ENCODE measurements at places on chromosomes 4 and X. TPM values are rescaled to one million over a fixed set of nuclear protein-coding genes. Genes with fewer than 3 reads are reported as not detected.

DRD5 gene
- not detected for total RNA-seq

TMPRSS11E gene
- not detected for total RNA-seq

IL13RA1 gene
- 1.9 TPM for total RNA-seq

ATP11C gene
- total RNA-seq: 11.5 TPM

FAAH2 gene
- 12.1 TPM for total RNA-seq

GUCY2F gene
- total RNA-seq: not detected

DNA sequence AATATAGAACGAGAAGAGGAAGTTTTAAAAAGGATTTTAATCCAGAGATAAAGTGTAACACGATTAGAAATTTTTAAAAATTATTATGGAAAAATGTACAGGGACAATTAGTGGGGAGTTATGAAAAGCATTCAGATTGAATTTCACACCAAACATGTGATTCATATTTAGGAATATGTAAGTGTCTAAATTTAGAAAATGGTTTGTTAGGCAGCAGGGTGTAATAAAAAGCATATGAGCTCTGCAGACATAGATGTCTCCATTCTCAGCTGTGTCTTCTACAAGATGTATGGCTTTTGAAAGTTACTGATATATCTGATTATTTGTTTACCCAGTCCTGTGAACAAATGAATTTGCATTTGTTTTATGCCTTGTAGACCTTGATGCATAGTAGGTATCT is 638.9 kb upstream of the AGA start:
- no peaks in the 10 kb centered on the region for H3K4me1 ChIP-seq
- DNase-seq: no peak
- no peaks in the 10 kb centered on the region for H3K27me3 ChIP-seq
- H3K27ac ChIP-seq: no peak overlapping the region
- H3K4me3 ChIP-seq: no peak overlapping the region

DNA sequence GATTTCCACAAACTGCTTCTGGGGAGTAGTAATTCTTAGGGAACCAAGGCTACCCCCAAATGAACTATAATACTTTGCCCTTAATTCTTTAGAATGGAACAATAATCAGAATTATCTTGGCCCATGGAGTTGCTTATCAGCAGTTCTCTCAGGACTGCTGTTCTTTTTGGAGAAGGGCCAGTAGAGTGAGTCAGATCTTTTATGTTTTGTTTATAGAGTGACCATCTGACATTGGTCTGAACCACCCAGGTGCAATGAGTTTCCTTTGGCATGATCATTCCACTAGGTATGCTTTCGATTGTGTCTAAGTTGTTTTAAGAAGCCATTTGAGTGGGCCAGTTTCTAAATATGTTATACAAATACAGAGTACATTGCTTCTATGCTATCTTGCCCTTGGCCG is 31.8 kb downstream of the PRRG1 start:
- H3K4me1 ChIP-seq: no peaks in the 10 kb centered on the region
- DNase-seq: no peak
- no peaks in the 10 kb centered on the region for H3K27me3 ChIP-seq
- no peaks in the 10 kb centered on the region for H3K36me3 ChIP-seq
- no peak overlapping the region for H3K27ac ChIP-seq
- no peak overlapping the region for H3K4me3 ChIP-seq

DNA sequence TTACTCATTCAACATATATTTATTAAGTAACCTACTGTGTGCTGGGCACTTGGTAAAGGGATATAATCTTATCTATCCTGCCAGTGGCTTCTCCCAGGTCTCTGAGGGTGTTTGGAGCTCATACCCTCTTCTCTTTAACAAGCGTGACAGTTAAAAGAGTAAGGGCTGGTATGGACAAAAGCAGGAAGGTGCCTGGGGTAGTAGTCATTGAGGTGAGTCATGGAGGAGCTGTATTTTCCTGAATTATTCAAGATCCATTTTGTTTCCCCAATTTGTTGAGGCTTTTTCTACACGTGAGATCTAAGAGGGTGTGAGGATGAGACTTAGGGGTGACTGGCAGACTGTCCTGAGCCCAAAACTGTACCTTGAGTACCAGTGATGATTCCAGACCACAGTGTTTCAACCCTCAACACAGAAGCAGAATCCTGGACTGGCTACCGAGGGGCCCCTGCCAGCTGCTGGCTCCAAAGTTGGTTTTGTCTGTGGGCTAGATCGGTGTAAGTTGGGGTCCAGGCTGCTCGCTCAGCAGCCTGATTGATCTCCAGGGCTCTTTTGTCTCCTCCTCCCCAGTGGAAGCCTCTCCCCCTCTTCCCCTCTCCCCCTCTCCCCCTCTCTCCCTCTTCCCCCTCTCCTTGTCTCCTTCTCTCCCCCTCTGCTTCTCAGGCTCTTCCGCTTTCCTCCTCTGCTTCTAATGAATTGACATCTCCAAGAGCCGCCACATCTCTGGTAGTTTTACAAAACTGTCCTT is at the start of gene DRP2:
DRP2 (plus strand) TSS at position 671 of the 748 bp plus-strand sequence. CDS start 11,862 bp downstream, outside the sequence.
- DNase-seq: no peak
- no peaks in the 10 kb centered on the region for H3K27me3 ChIP-seq
- H3K36me3 ChIP-seq: no peaks in the 10 kb centered on the region

DNA sequence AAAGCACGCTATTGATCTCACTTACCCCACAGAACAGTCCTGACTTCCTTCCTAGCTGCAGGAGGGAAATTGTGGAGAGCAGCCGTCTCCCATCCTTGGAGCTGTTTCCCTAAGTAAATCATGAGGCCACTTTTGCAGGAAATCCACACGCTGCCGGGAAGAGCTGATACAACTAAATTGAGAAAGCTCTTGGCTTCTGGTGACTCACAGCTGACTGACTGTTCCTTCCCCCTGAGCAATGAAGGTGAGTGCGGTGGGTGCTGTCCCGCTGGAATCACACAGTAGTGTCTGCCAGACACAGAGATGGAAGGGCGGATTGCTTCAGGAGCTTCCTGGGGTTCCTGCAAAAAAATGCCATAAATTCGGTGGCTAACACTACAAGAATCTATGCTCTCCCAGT is 268.9 kb downstream of the ASMT start:
- H3K27me3 ChIP-seq: no peaks in the 10 kb centered on the region
- peaks cover 1% of the 10 kb centered on the region for H3K36me3 ChIP-seq
- no peak for DNase-seq
- H3K4me3 ChIP-seq: no peak overlapping the region

GRCh38 chrX:8971116-8971515 is 62.8 kb downstream of the FAM9B start:
- no peaks in the 10 kb centered on the region for H3K27me3 ChIP-seq
- no peaks in the 10 kb centered on the region for H3K4me1 ChIP-seq
- no peak for DNase-seq
- no peak overlapping the region for H3K4me3 ChIP-seq
- H3K27ac ChIP-seq: no peak overlapping the region
- no peaks in the 10 kb centered on the region for H3K36me3 ChIP-seq

DNA sequence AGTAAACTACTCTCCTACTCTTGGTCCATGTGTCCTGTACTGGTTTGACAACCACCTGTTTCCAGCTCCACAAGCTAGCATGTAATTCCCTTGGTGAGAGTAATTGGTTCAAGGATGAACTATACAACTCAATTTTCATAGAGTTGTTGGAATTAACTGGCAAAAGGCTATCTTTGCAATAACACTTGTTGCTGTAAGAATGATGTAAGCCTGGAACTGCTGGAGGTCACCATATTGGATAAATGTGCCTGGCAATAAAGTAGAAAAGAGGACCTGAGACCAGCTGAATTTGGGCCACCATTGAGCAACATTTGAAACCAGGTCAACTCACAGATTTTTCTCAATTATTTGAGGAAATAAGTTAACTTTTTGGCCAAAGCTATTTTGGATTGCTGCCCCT is 175.5 kb downstream of the CAMK2D start:
- peaks cover 24% of the 10 kb centered on the region for H3K36me3 ChIP-seq
- H3K4me3 ChIP-seq: no peak overlapping the region
- no peak overlapping the region for H3K27ac ChIP-seq
- H3K4me1 ChIP-seq: peaks cover 19% of the 10 kb centered on the region
- no peak for DNase-seq

- H3K27ac ChIP-seq: no peak overlapping the region
- no peaks in the 10 kb centered on the region for H3K4me1 ChIP-seq
- H3K4me3 ChIP-seq: no peak overlapping the region
- H3K27me3 ChIP-seq: no peaks in the 10 kb centered on the region
These were observed 33.8 kb downstream of the CEP44 start for GRCh38 chr4:174317531-174317930.

DNA sequence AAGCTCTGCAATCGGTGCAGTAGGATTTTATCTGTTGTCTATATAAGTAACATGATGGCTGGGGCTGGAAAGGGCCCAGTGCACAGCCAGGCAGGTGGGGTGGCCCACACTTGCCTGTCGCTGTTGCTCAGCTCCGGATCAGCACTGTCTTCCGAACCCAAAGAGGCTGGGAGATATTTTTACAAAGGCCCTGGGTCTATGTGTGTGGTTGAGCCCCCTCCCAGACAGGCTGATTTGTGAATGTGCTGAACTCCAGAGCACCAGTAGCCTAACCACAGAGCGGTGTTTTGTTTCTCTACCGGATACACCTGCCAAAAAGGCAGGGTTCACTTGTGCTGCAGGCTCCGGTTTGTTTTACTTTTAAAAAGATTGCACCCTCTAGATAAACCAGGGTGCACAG is 33.5 kb upstream of the CHRNA9 start:
- peak overlapping the region; percentile 66 for H3K4me3 ChIP-seq
- H3K36me3 ChIP-seq: peaks cover 6% of the 10 kb centered on the region
- H3K27me3 ChIP-seq: no peaks in the 10 kb centered on the region
- peaks cover 85% of the 10 kb centered on the region for H3K4me1 ChIP-seq
- peak; percentile 66 for DNase-seq
- H3K27ac ChIP-seq: peak overlapping the region; percentile 90

DNA sequence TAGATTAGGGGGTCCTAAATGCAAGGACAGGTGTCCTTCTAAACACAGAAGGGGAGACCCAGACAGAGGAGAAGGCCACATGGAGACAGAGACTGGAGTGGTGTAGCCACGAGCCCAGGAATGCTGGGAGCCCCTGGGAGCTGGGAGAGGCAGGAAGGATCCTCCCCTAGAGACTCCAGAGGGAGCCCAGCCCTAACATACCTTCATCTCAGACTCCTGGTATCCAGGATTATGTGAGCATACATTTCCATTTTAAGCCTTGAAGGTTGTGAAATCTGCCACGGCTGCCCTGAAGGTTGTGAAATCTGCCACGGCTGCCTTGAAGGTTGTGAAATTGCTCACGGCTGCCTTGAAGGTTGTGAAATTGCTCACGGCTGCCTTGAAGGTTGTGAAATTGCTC is 148.4 kb downstream of the ASMT start:
- peak; percentile 10 for DNase-seq
- H3K27me3 ChIP-seq: no peaks in the 10 kb centered on the region
- peak overlapping the region; percentile 60 for H3K27ac ChIP-seq
- no peak overlapping the region for H3K4me3 ChIP-seq

- no peaks in the 10 kb centered on the region for H3K27me3 ChIP-seq
- no peak overlapping the region for H3K27ac ChIP-seq
- H3K4me1 ChIP-seq: no peaks in the 10 kb centered on the region
- H3K36me3 ChIP-seq: no peaks in the 10 kb centered on the region
These were observed 9.1 kb downstream of the HTRA3 start for GRCh38 chr4:8278421-8279287.

- no peak overlapping the region for H3K4me3 ChIP-seq
- H3K4me1 ChIP-seq: no peaks in the 10 kb centered on the region
- H3K27me3 ChIP-seq: no peaks in the 10 kb centered on the region
- no peaks in the 10 kb centered on the region for H3K36me3 ChIP-seq
- no peak for DNase-seq
- H3K27ac ChIP-seq: no peak overlapping the region
These were observed 194.2 kb downstream of the MAD2L1 start for GRCh38 chr4:119872371-119873016.

DNA sequence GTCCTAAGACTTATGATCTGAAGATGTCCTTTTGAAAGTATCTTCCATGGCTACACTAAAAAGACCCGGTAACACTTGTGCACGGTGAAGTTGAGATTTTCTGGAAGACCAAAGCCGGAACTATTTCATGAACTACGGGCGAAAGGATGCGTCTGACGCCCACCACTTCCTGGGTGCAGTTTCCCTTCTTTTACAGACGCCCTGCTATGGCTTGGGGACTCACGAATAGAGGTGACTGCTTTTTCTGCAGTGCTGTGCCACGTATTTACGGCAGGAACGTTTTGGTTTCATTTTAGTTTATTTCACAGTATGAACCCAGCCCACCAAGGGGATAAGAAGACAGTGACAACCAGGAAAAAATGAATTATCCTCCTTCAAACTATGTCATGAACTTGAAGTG is 180.4 kb downstream of the AFAP1 start:
- H3K27ac ChIP-seq: peak overlapping the region; percentile 87
- peak overlapping the region; percentile 71 for H3K4me3 ChIP-seq
- H3K36me3 ChIP-seq: peaks cover 5% of the 10 kb centered on the region
- no peaks in the 10 kb centered on the region for H3K27me3 ChIP-seq

GRCh38 chr4:89752932-89753598 is 83.9 kb downstream of the SNCA start:
- H3K4me1 ChIP-seq: no peaks in the 10 kb centered on the region
- H3K4me3 ChIP-seq: no peak overlapping the region
- no peaks in the 10 kb centered on the region for H3K27me3 ChIP-seq
- H3K36me3 ChIP-seq: no peaks in the 10 kb centered on the region
- no peak overlapping the region for H3K27ac ChIP-seq
- no peak for DNase-seq

DNA sequence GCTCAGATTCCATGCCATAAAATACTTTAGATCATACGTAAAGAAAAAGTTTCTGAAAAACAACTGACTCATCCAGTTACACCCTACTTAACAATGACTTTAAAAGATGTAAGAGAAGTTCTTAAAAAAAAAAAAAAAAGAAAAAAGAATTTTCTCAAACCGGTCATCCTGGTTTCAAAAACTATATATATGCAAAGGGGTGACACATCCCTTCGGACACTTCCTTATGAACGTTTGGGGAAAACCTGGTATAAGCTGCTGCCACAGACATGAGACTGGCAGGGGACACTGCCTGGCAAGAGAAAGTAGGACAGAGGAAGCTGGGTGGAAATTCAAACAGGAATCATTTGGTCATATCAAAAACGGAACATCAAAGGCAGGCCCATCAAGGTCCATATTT is 81.2 kb upstream of the PRSS48 start:
- peaks cover 8% of the 10 kb centered on the region for H3K27me3 ChIP-seq
- H3K27ac ChIP-seq: no peak overlapping the region
- no peaks in the 10 kb centered on the region for H3K36me3 ChIP-seq
- H3K4me3 ChIP-seq: no peak overlapping the region
- no peak for DNase-seq

DNA sequence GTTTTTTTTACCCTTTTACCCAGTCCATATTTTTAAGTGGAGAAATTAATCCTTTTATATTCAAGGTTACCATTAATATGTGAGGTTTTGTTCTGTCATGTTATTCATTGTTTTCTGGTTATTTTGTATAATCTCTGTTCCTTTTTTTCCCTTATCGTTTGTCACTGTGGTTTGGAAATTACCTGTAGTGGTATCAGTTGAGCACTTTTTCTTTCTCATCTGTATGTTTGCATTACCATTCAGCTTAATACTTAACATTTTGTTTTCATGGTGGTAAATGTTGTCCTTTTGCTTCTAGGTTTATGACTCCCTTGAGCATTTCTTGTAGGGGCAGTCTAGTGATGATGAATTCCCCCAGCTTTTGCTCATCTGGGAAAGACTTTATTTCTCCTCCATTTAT is 6.6 kb downstream of the ETDC start:
- DNase-seq: no peak
- H3K27ac ChIP-seq: no peak overlapping the region
- H3K4me1 ChIP-seq: no peaks in the 10 kb centered on the region
- H3K27me3 ChIP-seq: no peaks in the 10 kb centered on the region
- peaks cover 27% of the 10 kb centered on the region for H3K36me3 ChIP-seq

GRCh38 chr4:39044956-39045826 is 13.0 kb upstream of the TMEM156 start:
- H3K27ac ChIP-seq: peak overlapping the region; percentile 95
- H3K36me3 ChIP-seq: peaks cover 11% of the 10 kb centered on the region
- peaks cover 52% of the 10 kb centered on the region for H3K4me1 ChIP-seq
- no peaks in the 10 kb centered on the region for H3K27me3 ChIP-seq

Measured in activated CD4-positive, alpha-beta memory T cell treated with anti-CD3 and anti-CD28 coated beads for 36 hours (primary cell).